Right renal pelvis (tissue), 4 donors: ENCODE measurements at places on chromosomes 11 and 22.

GRCh38 chr22:39497429-39497828 lies 4.7 kb upstream of the MIEF1 start:
- DNase-seq: no peak

GRCh38 chr11:72015511-72016061 lies 16.9 kb downstream of the IL18BP start:
- DNase-seq: no peak

- no peak for DNase-seq
Measured at GRCh38 chr11:2929531-2929949, 320 bp upstream of the PHLDA2 start.

GRCh38 chr11:65206441-65206841 lies 24.7 kb downstream of the CAPN1 start:
- no peak for DNase-seq

DNA sequence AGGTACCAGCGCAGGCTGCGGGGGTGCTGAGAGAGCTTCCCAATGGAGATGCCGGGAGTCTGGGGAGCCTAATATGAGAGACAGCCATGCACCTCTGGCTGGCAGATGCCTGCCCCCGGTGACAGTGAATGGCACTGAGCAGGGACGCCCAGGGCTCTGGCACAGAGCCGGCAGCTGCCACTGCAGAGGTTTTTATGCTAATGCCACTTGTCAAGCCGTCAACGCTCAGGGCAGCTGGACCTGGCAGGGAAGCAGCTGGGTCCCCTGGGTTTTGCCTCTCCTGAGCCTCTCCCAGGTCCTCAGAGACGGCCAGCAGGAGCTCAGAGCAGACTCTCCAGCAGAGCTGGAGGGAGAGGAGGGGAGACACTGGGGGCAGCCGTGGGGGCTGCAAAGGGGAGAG lies 573.6 kb downstream of the BUD13 start:
- no peak for DNase-seq

- DNase-seq: no peak
Measured at GRCh38 chr11:17005646-17006045, 8.6 kb downstream of the PLEKHA7 start.

DNA sequence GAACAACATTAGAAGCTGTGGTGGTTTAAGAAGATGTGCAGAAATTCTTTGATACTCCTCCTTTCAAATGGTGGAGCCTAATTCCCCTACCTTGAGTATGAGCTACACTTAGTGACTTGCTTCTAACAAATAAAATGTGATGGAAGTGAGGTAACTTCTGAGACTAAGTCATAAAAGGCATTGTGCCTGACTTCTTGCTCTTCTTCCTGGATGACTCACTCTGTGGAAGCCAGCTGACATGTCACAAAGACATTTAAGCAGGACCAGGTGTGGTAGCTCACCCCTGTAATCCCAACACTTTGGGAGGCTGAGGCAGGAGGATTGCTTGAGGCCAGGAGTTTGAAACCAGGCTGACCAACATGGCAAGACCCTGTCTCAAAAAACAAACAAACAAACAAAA lies 3.9 kb upstream of the PLA2G3 start:
- no peak for DNase-seq

GRCh38 chr11:92136797-92137196 lies 87.8 kb upstream of the FAT3 start:
- no peak for DNase-seq

- DNase-seq: peak; percentile 34
Measured at GRCh38 chr11:61293867-61294716, 1.0 kb downstream of the VWCE start.

DNA sequence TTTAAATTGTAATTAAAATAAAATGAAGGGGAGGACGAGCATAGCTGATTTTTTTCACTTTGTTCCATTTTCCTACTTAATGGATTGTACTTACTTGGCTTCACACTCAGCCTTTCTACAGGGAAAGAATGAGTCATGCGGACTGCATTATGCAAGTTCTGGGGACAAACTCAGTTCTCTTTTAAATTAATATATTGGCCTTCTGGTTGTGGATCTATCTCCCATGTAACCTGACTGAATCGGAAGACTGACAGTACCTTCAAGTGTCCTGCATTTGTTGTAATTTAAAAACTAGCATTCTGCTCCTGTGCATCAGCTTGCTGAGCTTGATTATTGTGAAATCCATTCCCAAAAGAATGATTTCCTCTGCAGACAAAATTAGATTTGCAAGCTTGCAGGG lies 12.2 kb downstream of the OR8D1 start:
- DNase-seq: no peak
